Hematopoietic multipotent progenitor cell treated with erythropoietin and hydrocortisone succinate and interleukin-3 and kit ligand, for 6 days (in vitro differentiated cells): ENCODE measurements at places on chromosomes 1 and 21.
A peak's percentile ranks its signal among the peaks of the same experiment; 100 is the strongest.

DNA sequence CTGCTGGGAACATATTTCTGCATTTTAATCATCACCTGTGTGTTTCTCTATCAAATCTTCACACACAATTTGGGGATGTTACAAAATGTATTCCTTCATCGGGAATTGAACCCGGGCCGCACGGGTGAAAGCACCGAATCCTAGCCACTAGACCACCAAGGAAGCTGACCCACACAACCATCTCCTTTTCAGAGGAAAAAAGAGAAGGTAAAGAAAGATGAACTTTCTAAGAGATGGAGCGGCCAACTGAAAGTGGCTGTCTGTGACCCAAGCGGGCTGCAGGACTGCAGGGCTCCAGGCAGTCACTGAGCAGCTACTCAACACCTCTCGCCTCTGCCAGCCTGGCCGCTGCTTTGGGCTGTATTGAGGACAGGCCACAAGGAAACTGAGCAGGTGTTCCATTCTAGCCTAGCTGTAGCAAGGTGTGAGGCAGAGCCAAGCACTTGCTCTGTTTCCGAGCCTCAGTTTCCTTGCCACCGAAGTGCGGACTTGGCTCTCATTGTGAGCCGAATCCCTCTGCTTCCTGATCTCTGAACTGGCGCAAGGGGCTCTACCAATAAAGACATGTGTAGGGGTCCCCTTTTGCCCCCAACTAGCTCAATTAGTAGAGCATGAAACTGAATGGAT lies 156.9 kb upstream of the NBPF11 start:
- no peak for DNase-seq

- DNase-seq: no peak
Measured at GRCh38 chr21:16863908-16864307, 648.9 kb upstream of the CXADR start.

DNA sequence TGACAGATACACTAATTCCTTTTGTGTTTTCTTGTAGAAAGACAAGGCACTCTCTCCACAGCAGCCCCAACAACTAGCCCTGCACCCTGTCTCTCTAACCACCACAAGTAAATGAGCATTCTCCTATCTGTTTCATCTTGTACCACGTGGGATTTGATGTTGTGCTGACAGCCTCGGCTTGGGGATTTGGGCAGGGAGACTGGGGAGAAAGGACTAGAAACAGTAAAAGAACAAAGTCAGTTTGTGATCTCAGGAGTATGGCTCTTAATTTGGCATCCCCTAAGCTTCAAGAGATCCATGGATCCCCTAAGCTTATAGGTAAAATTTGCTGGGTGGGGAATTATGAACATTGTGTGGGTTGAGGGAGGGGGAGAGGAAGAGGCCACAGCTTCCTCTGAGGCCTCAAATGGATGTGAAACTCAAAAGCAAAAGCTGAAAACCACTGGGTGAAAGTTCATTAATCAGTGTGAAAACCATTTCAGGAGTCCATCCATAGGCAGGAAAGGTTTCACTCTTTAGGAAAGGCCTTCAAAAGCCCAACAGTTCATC lies 3.1 kb downstream of the C1orf162 start:
- peak; percentile 61 for DNase-seq

DNA sequence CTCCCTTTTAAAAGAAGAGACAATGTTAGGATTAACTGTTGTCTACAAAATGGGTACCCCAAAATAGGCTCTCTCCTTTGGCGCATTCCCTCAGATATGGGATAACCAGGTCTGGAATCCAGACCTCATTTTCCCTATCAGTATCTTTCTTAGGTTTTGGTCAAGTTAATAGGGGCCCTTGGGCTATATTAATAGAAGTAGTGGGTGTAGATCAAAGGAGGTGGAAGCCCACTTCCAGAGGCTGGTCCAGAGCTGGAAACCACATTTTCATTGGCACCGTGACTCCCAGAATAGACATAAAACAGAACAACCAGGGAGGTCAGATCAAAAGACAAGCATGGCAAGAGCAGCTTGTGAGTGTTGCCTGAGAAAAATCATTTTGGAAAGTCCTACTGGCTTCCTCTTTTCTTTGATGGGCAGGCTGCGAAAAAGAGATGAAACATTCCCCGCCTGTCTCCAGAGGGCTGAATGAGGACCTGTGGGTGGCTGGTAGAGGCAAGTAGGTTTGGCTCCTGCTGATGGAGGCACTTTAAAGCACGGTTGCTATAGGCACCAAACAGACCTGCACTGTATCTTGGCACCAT lies 25.8 kb upstream of the KIF21B start:
- DNase-seq: no peak
